Chondrocyte (in vitro differentiated cells): ENCODE measurements at places on chromosomes 4 and X. TPM values are rescaled to one million over a fixed set of nuclear protein-coding genes. Genes with fewer than 3 reads are reported as not detected.

POF1B gene
- total RNA-seq = not detected in 3 replicates

DNA sequence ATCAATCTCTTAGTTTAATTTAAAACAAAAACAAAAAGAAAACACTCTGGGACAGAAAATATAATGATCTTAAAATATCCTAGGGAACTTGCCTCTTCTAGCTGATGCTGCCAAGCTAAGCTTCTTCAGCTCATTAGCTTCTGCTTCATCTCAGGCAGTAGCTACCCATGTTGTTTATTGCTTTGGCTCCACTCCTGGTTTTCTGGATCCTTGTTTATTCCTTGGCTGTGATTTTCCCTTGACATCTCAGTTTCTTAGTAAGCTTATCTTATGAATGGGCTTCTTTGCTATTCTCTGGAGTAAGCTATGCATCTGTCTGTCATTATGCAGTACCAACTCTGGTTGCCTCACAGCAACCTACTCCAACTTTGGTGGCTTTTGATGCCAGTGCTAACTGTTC lies 5.1 kb upstream of the MTHFD2L start:
- DNase-seq = no peak

DNA sequence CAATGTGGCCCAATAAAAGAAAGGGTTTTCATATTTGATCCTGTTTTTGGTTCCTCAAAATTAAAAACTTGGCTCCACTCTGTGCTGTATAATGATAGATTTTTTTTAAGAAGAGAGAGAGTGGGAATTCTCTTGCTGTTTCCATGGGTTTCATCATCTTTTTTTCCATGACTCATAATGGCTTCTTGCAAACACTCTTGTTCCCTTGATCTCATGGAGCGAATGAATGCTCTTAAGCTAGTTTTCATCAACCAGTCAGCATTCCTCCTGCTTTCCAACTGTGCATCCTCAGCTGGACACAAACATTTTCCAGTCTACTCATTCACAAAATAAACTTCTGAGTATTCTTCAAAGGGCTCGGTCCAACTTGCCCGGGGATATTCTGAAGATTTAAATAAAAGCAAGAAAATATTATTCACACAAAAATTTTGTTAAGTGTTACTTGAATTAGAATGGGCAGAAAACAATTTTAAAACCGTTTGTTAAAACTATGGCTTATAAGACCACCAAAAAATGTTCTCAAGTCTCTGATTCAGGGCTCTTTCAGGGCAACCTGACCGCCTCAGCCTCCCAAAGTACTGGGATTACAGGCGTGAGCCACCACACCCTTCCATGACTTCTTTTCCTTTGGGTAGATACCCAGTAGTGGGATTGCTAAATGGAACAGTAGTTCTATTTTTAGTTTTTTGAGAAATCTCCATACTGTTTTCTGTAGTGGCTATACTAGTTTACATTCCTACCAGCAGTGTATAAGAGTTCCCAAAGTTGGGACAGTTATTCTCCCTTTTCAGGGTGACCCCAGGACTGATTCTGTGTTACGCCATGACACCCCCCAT lies 64.7 kb downstream of the TMEM156 start:
- no peak for DNase-seq

DNA sequence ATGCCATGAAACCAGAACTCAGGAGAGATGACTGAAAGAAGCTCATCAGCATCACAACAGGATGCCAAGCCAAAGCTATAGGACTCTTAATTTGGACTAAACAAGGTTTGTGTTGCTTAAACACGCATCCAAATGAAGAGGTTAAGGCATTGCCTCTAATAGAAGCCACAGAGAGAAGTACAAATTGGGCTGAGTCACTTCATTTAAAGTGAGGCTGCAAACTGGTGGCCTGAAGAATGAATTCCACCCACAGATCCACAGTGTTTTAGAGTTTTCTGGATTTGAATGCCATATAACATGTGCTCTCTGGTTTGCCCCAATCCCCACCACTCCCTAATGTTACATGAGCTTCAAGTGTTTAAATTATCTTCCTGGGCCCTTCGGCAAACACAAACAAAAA lies 103.5 kb downstream of the FIP1L1 start:
- no peak for DNase-seq

- DNase-seq = no peak
Observed at GRCh38 chrX:10001496-10001895, 34.3 kb downstream of the CLDN34 start.
